ENCODE measurements at places on chromosomes 6 and 20.

GRCh38 chr6:125810445-125810844 is 19.7 kb downstream of the NCOA7 start:
- no peak for DNase-seq

DNA sequence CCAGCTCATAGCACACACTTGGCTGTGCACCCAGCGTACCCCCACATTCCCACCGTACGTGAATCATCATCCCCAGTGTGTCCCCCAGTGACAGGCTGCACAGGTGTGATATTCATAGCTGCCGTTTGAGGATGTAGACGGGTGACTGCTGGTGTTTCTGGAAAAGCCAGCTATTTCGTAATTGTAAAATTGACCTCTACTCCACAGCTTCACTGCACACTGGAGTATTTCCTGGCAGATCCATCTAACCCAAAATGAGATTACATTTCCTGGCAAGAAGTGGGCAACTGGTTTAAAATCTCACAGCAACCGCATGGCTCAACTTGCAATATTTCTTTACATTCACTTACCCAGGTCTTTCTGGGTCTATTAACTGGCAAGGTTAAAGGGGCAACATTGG is 30.3 kb downstream of the CD83 start:
- DNase-seq = no peak

DNA sequence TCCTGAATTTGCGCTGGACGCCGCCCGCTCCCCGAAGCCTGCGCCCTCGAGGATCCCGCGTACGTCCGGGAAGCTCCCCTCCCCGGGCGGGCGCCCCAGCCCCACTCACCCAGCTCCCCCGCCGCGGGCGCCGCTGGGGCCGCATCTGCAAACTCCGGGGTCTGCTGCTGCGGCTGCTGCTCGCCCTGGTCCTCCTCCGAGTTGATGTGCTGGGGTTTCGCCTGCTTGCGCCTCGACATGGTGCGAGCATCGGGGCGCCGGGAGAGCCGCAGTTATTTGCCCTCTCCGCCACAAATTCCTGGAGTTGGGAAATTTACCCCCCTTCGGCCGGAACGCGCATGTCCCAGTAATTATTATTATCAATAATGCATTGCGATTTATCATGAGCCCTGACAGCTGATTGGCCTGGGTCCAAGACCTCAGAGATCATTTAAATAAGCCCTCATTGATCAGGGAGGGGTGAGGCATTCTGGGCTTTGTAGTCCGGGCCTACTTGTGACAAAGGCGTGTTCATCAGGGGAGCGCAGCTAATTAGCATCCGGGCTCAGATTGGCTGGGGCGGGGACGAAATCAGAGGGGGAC is at the start of gene SALL4:
SALL4 (minus strand) TSS at position 352 of the 582 bp plus-strand sequence; CDS start at position 239, 113 bp downstream.
- no peak for DNase-seq

GRCh38 chr20:5553194-5553815 is 196.9 kb upstream of the SHLD1 start:
- DNase-seq = no peak

- peak; percentile 74 for DNase-seq
These were observed 347.8 kb upstream of the PLCB4 start for GRCh38 chr20:8721098-8721497.

- DNase-seq = no peak
These were observed 405.4 kb downstream of the PREX1 start for GRCh38 chr20:48422242-48422960.

GRCh38 chr20:51661609-51662178 is 106.5 kb downstream of the ATP9A start:
- no peak for DNase-seq

DNA sequence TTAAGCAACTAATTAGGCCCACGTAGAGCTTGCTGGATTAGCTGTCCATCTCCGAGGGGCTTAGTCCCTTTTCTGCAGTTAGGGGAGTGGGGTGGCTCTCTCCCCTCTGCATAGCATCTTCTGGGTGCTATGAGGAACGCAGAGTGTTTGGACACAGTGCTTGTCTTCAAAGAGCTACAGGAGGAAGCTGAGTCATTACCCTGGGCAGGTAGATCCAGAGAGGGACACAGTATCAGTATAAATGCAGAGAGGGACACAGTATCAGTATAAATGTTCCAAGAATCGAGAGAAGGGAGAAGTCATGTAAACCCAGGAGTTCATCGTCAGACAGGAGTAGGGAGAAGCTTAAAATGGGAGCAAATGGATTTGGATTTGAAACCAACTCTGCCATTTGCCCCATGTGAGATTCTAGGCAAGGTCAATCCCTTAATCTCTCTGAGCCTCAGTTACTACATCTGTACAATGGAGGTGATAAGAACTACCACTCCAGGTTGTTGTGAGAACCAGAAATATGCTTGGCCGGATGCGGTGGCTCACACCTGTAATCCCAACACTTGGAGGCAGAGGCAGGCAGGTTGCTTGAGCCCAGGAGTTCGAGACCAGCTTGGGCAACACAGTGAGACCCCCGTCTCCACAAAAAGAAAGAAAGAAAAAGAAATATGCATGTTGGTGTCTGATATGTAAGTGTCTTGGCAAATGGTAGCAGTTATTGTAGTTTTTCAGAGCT is 5.5 kb upstream of the GHRH start:
- no peak for DNase-seq

- no peak for DNase-seq
These were observed 5.2 kb upstream of the SLC22A1 start for GRCh38 chr6:160116411-160116810.

DNA sequence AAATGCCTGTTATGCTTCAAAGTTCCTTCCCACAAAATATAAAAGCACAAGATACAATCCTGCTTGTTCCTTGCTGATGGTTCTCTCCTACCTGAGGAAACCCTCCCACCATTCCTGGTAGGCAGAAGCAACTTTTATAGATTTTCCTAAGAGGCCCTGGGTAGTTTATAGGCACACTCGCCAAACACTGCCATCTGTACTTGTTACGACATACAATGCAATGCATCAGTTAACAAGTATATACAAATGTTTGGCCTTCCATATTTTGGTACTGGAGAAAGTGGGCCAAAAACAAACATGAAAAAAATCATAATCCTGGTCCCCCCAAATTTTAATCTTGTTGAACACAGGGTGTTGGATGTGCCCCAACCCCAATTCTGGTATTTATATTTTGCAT is 16.6 kb downstream of the MCM9 start:
- no peak for DNase-seq

DNA sequence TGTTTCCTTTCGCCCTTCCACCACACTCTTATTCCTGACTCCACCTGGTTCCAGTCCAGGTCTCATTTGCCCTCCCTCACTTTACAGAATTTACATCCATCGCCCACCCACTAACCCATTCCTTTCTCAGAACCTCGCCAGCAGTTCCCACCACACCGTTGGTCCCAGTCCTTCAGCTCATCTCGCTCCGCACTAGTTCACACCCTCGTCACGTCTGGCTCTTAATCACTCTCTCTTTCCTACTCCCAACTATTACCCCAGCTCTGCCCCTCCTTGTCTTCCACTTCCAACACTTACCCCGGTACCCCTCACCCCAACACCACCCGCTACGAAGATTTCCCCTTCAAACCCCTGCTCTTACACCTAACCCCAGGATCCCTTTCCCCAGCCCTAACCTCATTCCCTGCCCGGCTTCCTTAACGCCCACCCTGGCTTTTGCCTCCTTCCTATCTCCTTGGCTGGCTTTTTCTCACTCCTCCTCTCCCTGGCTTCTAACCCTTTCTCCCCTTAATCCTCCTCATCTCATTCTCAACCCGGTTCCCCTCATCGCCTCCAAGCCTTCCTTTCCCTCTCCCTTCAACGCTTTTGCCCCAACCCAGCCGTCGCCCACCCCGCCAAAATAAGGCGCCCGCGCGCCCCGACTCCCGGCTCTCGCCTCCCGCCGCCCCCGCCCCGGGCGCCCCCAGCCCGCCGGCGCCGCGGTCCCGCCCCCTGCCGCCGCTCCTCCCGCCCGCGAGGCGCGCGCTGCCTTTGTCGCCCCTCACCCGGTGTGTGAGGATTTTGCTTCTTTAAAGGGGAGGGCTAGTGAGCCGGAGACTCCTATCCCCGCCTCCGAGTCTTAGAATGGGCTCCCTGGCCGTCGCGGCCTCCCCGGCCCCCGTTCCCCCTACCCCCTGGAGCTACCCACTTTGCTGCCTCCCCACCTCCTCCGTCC is 542 bp downstream of the USP49 start:
- DNase-seq = no peak

DNA sequence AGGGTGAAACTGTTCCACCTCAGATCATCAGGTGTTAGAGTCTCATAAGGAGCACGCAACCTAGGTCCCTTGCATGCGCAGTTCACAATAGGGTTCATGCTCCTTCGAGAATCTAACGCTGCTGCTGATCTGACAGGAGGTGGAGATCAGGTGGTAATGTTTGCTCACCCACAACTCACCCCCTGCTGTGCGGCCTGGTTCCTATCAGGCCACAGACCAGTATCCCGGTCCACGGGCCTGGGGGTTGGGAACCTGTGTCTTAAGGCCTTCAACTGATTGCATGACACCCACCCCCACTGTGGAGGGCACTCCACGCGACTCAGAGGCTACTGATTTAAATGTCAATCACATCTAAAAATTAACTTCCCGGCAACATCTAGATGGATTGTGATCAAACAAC is 411.2 kb upstream of the SULF2 start:
- no peak for DNase-seq

- DNase-seq = no peak
These were observed 166.6 kb upstream of the KHDRBS2 start for GRCh38 chr6:62452586-62452985.

GRCh38 chr6:144053601-144054000 is 41.8 kb downstream of the SF3B5 start:
- no peak for DNase-seq

GRCh38 chr6:134287859-134288537 is 29.9 kb downstream of the SGK1 start:
- no peak for DNase-seq

GRCh38 chr6:96246563-96246962 is 230.8 kb downstream of the FUT9 start:
- DNase-seq = no peak

DNA sequence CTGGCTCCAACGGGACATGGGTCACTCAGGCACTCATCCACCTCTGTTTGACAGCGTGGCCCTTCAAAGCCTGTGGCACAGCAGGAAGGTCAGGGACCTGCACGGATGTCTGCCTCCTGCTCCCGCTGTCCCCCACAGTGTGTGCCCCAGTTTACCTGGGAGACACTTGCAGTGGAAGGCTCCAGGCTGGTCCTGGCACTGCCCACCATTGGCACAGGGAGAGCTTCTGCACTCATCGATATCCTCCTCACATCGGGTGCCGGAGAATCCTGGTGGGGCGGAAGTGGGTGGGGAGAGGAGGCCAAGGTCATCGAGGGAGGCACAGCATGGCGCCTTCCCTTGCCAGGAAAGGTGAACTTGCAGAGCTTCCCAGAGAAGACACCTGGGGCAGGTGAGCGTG is 6.9 kb downstream of the NOTCH4 start:
- no peak for DNase-seq

DNA sequence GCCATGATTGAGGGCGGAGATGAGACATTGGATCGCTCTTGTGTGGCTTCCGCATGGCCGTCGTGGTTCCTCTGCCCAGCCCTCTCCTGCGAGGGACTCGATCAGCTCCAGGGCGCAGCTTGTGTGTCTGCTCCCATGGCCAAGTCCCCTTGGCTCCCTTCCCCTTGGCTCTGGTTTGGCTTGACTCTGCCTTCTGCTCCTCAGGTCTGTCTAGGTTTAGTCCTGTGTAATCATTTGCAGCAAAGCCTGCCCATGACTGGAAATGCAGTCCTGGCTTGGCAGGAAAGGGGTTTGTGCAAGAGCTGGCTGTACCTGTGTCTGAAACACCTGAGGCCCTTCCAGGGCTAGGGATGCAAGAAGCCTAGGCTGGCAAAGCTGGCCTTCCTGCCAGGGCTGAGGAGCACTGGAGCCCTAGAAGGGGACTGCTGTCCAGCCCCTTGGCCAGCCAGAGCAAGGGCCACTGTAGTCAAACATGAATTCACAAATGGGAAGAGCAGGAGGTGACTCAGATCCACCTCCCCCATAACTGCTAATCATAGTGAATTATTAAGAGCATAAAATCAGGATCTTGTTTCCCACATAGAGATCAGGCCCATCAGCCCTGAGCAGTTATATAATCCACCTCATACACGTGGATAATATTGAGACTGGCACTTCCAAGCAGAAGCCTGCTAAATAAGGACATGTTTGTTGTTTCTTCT is 196.8 kb downstream of the FARS2 start:
- peak; percentile 17 for DNase-seq

- DNase-seq = no peak
These were observed 208.3 kb downstream of the PTPRK start for GRCh38 chr6:128311944-128312570.

GRCh38 chr20:64077876-64078551 is 1.3 kb downstream of the RGS19 start:
- DNase-seq = no peak

GRCh38 chr20:12203399-12203798 is 285.7 kb downstream of the BTBD3 start:
- no peak for DNase-seq

DNA sequence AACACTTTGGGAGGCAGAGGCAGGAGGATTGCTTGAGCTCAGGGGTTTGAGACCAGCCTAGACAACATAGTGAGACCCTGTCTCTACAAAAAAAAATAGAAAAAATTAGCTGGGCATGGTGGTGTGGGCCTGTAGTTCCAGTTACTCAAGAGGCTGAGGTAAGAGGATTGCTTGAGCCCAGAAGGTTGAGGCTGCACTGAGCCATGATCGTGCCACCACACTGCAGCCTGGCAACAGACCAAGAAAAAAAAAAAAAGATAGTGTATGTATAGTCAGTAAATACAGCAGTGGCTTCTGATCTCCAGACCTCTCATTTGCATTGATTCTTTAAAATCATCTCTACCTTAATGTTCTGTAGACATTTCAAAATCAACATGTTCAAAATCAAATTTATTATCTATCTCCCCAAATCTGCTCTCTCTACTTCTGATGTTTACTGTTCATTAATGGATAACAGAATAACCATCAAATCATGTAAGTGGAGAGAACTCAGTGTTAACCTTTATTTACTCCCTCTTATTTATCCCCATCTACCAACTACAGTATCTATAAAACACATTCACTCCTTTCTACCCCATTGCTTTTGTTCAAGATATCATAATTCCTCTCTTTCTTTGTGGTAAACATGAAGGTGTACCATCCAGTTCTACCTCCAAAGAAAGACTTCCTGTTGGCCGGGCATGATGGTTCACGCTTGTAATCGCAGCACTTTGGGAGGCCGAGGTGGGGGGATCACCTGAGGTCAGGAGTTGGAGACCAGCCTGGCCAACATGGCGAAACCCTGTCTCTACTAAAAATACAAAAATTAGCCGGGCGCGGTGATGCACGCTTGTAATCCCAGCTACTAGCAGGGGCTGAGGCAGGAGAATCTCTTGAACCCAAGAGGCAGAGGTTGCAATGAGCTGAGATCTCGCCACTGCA is 7.7 kb downstream of the PROCR start:
- DNase-seq = no peak

GRCh38 chr20:52941808-52942207 is 30.4 kb upstream of the TSHZ2 start:
- no peak for DNase-seq

- no peak for DNase-seq
These were observed 110.0 kb downstream of the DHX35 start for GRCh38 chr20:39072132-39072531.
